Activated CD4-positive, alpha-beta T cell treated with anti-CD3 and anti-CD28 coated beads for 36 hours (primary cell): ENCODE measurements at places on chromosomes 2 and 18.

GRCh38 chr2:111122631-111123421 lies 2.1 kb downstream of the BCL2L11 start:
- peaks cover 52% of the 10 kb centered on the region for H3K4me1 ChIP-seq
- peaks cover 15% of the 10 kb centered on the region for H3K27me3 ChIP-seq
- H3K36me3 ChIP-seq, result peaks cover 48% of the 10 kb centered on the region
- no peak overlapping the region for H3K27ac ChIP-seq

DNA sequence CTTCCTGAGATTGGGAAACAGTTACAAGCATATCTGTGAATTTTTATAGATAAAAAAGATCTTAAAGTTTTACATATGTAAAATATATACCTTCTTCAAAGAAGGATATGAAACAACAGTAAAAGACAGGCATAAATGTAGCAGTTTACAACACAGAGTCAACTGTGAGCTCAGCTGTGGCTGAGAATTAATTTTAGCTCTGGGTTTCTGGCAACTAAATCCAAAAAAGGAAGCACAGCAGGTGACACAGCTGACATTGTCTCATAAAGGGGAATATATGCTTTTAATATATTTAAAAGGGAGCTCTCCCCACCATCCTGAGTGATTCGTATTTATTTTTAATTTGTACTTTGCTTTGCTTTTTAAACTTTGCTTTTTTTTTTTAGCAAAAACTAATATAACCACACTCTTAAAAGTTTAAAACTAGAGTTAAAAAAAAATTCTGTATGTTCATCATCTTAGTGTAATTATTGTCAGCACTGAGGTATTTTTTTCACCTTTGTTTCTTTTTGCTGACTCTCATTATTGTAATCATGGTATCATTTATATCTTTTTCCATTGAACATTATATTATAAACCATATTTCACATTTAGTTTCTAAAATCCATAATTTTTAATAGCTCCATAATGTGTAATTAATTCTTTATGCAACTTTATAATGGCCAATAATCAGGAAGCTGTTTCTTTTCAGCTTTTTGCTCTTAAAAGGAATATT lies 6.7 kb downstream of the TUBB6 start:
- DNase-seq, result no peak
- no peak overlapping the region for H3K27ac ChIP-seq
- H3K27me3 ChIP-seq, result peaks cover 6% of the 10 kb centered on the region

GRCh38 chr2:200767111-200767885 lies 44.4 kb upstream of the BZW1 start:
- no peaks in the 10 kb centered on the region for H3K27me3 ChIP-seq
- H3K4me1 ChIP-seq, result peaks cover 30% of the 10 kb centered on the region
- H3K27ac ChIP-seq, result peak overlapping the region; percentile 11
- H3K36me3 ChIP-seq, result no peaks in the 10 kb centered on the region

GRCh38 chr2:64627860-64628841 lies 25.6 kb downstream of the SERTAD2 start:
- no peak overlapping the region for H3K27ac ChIP-seq
- no peak for DNase-seq

DNA sequence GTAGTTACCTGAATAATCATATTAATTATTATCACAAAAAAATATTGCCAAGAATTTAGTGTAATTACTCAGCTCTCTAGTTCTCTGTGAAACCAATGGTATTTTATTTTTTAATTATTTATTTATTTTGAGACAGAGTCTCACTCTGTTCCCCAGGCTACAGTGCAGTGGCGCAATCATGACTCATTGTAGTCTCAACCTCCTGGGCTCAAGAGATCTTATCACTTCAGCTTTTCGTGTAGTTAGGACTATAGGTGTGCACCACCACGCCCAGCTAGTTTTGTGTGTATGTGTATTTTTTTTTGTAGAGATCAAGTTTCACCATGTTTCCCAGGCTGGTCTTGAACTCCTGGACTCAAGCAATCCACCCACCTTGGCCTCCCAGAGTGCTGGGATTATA lies 440.4 kb upstream of the CDH20 start:
- H3K4me1 ChIP-seq, result no peaks in the 10 kb centered on the region
- DNase-seq, result no peak
- no peak overlapping the region for H3K27ac ChIP-seq

DNA sequence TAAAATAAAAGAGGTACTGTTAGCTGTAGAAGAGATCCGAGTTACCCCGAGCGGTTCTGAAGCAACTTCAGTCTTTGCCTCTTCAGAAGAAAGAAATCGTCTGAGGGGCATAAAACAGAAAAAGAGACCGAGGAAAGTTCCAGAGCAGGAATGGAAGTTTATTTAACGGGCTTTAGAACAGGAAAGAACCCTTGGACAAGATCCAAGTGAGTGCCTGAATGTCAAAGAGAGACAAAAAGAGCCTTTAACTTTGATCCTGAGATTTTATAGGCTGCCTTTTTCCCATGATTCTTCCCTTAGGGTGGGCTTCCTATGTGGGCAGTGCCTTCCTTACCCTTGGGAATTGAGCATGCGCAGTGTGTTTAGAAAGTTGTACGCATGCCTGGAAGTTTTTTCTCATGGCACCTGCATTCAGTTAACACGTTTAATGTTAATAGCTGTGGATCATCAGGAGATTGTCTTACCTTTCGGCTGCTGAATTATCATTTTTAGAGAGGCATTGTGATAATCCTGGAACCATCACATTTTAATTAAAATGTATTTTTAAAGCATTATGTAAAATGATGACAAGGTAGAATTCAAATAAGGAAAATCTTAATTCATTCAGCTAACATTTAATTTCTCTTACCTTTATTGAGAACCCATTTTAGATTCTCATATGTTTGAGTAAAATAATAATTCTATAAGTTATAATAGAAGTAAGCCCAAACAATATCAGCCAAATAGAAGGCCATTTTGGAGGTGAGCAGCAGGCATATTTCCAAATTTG lies 269.5 kb upstream of the ZSWIM2 start:
- H3K27ac ChIP-seq, result no peak overlapping the region
- H3K27me3 ChIP-seq, result no peaks in the 10 kb centered on the region
- H3K36me3 ChIP-seq, result no peaks in the 10 kb centered on the region

DNA sequence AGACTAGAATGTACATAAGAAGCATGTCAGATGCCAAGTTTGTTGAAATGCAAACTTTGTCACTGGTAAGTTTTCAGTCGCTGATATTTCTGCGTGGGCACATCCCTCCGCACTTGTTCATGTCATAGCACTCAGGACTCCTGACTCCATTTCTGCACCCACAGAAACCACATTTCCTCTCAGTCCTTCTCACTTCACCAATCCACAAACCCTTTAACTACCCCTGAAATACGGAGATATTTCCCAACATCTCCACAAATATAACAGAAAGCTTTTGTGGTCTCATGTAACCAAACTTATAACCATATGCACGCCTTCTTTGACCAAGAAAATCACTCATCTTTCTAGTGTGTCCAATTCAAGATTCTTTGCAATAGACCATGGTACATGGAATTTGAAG lies 276.9 kb upstream of the ERBB4 start:
- H3K36me3 ChIP-seq, result no peaks in the 10 kb centered on the region
- H3K27me3 ChIP-seq, result peaks cover 3% of the 10 kb centered on the region
- H3K4me3 ChIP-seq, result no peak overlapping the region
- peak; percentile 31 for DNase-seq
- H3K4me1 ChIP-seq, result peaks cover 6% of the 10 kb centered on the region

DNA sequence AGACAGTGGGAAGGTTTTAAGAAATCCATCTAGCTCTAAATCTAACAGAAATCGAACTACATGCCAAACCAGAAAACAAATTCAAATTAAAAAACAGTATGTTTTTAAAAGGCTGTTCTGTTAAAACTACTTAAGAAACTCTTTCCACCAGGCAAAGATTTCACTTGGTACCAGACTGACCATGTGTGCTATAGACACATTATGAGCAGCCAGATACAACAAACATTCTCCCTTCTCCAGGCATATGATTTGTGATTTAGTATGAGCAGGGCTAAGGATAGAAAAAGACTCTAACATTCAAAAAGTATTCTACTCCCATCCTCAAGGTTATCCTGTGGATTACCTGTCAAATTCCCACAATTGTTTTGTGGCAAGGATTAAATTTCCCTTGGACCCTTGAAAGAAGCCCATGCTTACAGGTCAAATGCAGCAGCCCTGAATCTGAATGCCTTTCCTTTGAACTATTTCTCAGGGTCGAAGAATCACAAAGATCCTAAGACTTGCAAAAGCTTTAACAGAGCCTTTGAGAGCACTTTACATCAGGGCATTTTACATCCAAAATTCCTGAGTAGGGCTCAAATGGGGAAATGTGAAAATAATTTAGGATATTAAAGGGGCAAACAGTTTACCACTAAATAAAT lies 42.5 kb upstream of the TTC32 start:
- no peaks in the 10 kb centered on the region for H3K27me3 ChIP-seq
- no peak for DNase-seq
- no peaks in the 10 kb centered on the region for H3K4me1 ChIP-seq

- H3K27ac ChIP-seq, result peak overlapping the region; percentile 25
- H3K27me3 ChIP-seq, result no peaks in the 10 kb centered on the region
- peaks cover 33% of the 10 kb centered on the region for H3K36me3 ChIP-seq
- H3K4me3 ChIP-seq, result no peak overlapping the region
- peaks cover 17% of the 10 kb centered on the region for H3K4me1 ChIP-seq
Observed at GRCh38 chr2:168032091-168032490, 215.3 kb downstream of the STK39 start.

DNA sequence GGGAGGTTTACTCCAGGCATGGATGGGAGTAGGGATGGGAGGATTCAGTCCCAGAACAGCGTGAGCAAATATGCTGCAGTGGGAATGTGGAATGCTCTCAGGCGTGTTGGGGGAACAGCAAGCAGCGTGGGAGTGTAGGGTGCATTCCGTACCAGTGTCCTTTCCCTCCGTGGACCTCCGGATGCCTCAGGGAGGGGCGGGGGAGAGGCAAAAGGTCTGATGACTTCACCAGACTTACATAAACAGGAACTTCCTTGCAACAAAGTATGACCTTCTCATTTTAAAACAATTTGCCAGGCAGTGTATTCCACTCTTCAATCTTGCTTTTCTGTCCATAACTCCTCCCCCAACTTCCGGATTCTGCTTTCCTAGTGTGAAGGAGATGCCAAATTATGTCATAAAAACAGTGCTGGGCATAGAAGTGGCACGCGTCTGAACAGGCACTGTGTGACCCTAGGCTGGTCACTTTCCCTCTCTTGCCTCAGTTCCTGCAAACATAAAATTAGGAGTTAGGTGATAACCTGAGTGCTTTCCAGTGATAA lies 36.9 kb downstream of the RPL37A start:
- no peak overlapping the region for H3K4me3 ChIP-seq
- no peaks in the 10 kb centered on the region for H3K27me3 ChIP-seq
- no peak for DNase-seq
- H3K4me1 ChIP-seq, result peaks cover 4% of the 10 kb centered on the region
- H3K27ac ChIP-seq, result no peak overlapping the region

DNA sequence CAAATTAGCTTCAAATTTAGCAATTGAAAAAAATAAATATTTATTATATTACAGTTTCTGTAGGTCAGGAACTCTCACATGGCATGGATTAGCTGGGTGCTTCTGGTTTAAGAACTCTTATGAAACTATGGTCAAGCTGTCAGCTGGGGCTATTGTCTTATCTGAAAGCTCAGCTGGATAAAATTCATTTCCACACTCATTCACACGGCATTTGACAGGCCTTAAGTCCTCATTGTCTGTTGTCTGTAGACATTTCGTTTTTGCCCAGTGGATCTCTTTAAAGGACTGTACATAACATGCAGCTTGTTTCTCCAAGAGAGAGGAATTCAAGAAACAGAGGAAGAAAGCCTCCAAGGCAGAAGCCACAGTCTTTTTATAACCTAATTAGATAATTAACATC lies 1556.8 kb upstream of the SLC39A10 start:
- H3K36me3 ChIP-seq, result no peaks in the 10 kb centered on the region
- no peaks in the 10 kb centered on the region for H3K4me1 ChIP-seq
- no peaks in the 10 kb centered on the region for H3K27me3 ChIP-seq

- H3K27ac ChIP-seq, result no peak overlapping the region
- no peaks in the 10 kb centered on the region for H3K27me3 ChIP-seq
- H3K4me1 ChIP-seq, result peaks cover 1% of the 10 kb centered on the region
- H3K4me3 ChIP-seq, result no peak overlapping the region
- no peak for DNase-seq
Observed at GRCh38 chr2:37262522-37262921, 31.1 kb downstream of the NDUFAF7 start.

DNA sequence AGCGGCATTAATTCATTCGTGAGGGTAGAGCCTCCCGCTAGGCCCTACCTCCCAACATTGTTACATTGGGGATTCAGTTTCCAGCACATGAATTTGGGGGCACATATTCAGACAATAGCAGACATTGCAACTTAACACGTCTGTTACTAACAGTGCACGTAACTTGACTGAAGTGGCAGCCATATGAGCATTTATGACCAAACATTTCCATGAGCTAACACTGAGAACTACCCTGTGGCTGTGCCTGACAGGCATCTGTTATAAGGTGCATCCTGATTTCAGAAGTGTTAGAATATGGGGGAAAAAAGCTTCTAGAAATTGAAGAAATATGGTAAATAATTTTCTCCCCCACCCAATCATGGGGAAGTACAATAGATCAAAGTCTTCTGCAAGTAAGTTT lies 24.5 kb downstream of the MALT1 start:
- peak overlapping the region; percentile 4 for H3K4me3 ChIP-seq
- no peaks in the 10 kb centered on the region for H3K27me3 ChIP-seq
- H3K4me1 ChIP-seq, result peaks cover 49% of the 10 kb centered on the region
- H3K36me3 ChIP-seq, result peaks cover 43% of the 10 kb centered on the region
- DNase-seq, result peak; percentile 45

DNA sequence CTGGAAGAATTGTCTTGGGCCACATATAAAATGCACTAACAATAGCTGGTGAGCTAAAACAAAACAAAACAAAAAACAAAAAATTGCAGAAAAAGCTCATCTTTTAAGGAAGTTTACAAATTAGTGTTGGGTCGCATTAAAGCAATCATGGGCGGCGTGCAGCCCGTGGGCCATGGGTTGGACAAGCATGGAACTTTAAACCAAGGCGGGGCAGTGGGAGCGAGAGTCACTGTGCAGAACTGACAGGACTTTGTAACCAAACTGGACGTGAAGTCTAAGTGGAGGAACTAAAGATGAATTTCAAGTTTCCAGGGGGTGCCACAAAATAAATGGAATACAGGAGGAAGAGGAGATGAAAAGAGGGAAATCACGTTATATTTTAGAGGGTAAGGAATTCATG lies 80.7 kb downstream of the PSMG2 start:
- H3K36me3 ChIP-seq, result peaks cover 6% of the 10 kb centered on the region
- H3K27me3 ChIP-seq, result no peaks in the 10 kb centered on the region
- H3K27ac ChIP-seq, result no peak overlapping the region

- no peak overlapping the region for H3K27ac ChIP-seq
- peaks cover 2% of the 10 kb centered on the region for H3K27me3 ChIP-seq
- no peak overlapping the region for H3K4me3 ChIP-seq
- no peaks in the 10 kb centered on the region for H3K36me3 ChIP-seq
- DNase-seq, result no peak
- H3K4me1 ChIP-seq, result no peaks in the 10 kb centered on the region
Observed at GRCh38 chr2:66595556-66595955, 160.6 kb downstream of the MEIS1 start.

- no peaks in the 10 kb centered on the region for H3K4me1 ChIP-seq
- no peaks in the 10 kb centered on the region for H3K36me3 ChIP-seq
- DNase-seq, result no peak
- H3K27ac ChIP-seq, result no peak overlapping the region
- H3K4me3 ChIP-seq, result no peak overlapping the region
- H3K27me3 ChIP-seq, result no peaks in the 10 kb centered on the region
Observed at GRCh38 chr2:240964704-240965295, 33.6 kb upstream of the SNED1 start.

GRCh38 chr2:74735009-74735408 lies 81.0 kb downstream of the SEMA4F start:
- peaks cover 7% of the 10 kb centered on the region for H3K4me1 ChIP-seq
- no peak for DNase-seq
- peaks cover 6% of the 10 kb centered on the region for H3K27me3 ChIP-seq
- no peaks in the 10 kb centered on the region for H3K36me3 ChIP-seq
- no peak overlapping the region for H3K4me3 ChIP-seq
